ENCODE measurements at places on chromosomes 2 and 18.

GRCh38 chr18:34697891-34698290 lies 12.2 kb upstream of the DTNA start:
- no peak for DNase-seq

DNA sequence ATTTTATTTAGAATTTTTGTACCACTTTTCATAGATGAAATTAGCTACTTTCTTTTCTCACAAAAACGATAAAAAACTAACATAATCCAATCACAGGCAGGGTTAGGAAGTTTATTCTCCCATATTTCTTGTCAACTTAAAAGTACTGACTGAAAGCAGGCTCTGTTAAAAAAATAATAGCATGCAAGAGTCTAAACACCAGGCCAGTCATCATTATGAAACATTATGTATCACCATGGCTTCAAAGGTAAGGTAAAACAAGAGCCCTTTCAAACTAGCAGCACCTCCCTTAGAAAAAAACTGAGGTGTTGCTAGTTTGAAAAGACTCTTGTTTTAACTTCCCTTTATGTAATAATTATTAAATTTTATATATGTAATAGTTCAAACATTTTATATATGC lies 848.0 kb downstream of the RNF144A start:
- no peak for DNase-seq

DNA sequence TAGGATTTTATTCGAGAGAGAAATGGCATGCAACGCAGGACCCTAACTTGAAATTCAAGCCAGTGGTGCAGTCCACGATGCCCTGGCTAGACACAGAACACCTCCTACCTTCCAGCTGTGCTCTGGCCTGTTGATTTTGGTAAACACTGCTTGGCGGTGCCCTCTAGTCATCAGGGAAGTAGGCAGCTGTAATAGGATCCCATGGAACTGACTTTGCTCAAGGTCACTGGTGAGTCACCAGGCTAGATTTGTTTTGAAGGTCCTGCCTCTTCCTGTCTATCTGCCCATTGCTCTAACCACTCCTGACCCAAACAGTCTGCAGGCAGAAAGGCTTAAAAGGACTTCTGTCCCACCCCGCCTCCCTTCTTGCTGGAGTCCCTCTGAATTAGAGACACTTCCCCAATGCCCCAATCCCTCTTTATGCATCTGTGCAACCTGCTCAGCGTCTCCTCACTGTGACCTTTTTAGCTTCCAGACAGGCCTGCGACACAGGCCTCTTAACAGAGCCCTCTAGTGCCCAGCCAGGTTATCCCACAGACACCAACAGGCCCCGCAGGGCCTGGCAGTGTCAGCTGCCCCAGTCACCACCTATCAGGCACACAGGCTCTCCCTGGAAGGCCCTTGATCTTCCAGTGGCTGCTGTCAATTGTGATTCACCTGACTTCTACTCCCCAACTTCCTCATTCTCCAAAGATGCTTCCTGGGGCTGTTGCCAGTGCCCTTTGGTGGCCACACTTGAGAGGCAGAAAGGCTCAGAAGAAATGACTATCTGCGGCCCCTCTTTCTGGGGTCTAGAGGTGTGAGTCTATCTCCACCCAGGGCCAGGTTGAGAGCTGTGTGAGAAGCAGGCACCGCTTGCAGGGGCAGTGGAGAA lies 5.2 kb downstream of the TMEM127 start:
- DNase-seq = peak; percentile 93

DNA sequence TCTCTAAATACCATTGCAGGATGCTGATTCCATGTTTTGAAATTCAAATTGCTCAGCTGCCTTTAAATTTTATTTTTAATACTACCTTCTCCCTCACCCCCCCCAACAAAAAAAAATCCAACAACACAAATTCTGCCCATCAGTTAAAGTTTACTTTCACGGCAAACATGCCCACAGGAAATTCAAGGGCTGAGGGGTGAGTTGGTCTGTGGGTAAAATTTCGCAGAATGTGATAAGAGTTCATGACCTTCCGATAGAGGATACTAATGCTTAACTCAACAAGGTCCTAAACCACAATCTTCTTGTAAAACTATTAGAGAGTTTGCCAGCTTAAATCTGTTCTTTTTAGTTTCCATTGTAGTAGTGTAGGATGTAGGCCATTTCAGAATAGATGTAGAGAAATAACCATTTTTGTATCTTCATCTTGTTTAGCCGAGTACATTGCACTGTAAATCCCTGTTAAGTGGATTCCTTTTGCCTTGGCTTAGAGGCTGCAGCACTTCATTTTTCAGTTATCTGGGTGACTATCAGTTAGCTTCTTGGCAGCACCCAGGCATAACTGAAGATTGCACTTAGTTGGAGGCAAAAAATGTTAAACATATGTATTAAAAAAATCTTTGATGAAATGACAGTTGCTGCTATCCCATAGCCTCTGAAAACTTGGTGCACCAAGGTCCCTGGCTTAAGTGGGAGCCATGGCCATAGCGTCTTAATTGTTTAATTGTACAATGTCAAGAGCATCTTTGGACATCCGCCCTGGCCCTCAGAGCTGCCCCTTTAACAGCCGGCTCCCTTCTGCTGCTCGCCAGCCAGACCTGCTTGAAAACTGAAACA lies 232.3 kb downstream of the HAUS1 start:
- DNase-seq = no peak

DNA sequence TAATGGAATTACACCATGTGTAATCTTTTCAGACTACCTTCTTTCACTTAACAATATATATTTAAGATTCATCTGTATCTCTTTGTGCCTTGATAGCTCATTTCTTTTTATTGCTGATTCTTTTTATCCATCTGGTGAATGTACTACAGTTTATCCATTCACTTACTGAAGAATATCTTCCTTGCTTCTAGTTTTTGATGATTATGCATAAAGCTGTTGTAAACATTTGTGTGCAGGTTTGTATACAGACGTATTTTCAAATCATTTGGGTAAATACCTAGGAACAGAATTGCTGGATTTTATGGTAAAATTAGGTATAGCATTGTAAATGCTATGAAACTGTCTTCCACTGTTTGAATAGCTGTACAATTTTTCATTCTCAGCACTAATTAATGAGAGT lies 592.6 kb upstream of the HS6ST1 start:
- no peak for DNase-seq

GRCh38 chr18:55314615-55315237 lies 273.3 kb downstream of the TCF4 start:
- no peak for DNase-seq

- DNase-seq = peak; percentile 75
Measured at GRCh38 chr2:150517951-150518680, 30.6 kb upstream of the RND3 start.

DNA sequence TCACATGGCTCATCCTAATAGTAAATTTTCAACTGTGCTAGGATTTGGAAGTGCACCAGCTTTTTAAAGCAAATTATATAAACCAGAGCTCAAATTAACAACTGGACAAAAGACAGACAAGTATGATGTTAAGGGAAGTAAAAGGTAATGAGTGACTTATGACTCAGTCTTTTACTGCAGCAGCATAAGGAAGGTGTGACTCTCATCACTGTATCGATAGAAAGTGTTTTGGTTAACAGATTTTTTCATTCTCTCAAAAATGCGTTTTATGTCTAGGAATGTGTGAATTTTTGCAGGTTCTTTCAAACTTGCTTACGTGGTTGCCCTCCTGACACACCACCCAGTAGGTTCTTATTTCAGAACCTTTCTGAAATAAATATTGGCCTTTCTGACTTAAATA lies 244.2 kb upstream of the BOD1L2 start:
- no peak for DNase-seq

- no peak for DNase-seq
Measured at GRCh38 chr2:118124288-118124891, 36.1 kb downstream of the INSIG2 start.

DNA sequence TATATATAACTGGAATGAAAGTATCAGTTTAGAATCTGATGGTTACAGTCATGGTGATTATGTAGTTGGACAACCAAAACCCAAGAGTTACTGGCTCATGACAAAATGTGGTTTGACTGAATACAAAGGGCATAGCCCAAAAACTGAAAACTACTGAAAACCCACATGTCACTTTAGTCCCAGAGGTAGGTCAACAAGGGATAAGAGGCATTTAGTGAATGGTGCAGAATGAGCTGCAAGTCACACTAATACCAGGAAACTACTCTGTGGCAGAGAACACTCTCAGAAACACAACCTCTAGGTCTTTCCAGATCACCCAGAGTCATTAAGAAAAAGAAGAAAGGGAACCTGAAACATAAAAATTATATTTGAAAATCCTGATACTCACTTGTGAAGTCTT lies 154.5 kb downstream of the AGPS start:
- DNase-seq = no peak

- no peak for DNase-seq
Measured at GRCh38 chr2:21194858-21195271, 71.1 kb downstream of the TDRD15 start.

DNA sequence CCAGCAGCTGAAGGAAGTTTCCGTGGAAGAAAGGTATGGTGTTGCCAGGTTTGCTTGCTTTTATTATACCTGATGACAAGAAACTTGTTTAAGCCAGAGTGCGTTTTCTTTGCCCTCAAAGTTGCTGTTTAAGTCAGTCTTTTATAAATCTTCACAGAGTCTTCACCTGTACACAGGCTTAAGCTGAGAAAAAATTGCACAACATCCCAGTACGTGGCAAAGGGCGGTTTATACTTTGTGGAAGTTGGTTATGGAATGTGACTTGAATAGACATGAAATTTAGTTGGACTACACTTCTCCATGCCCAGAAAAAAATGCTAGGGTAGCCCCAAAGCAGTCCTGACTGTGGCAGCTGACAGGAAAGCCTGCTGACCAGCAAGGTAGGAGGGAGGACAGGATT lies 121.5 kb downstream of the RTN4 start:
- no peak for DNase-seq

- DNase-seq = peak; percentile 29
Measured at GRCh38 chr2:157572725-157573124, 55.9 kb downstream of the ACVR1C start.

DNA sequence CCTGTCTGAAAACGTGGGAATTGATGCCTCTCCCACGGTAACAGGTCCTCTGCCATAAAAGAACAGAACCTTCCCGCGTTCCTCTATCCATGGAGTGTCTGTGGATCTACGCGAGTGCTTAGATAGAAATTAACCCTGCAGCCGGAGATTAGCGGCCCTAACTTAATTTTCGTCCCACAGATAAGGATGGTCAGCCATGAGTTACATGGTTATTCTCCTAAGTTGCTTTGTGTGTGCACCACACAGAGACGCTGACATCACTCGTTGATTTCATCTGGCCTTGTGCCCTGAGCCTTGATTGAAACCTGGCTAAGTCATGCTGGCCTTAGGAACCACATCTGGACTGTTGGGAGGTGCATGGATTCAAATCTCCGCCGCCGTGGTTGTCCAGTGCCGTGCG lies 132.1 kb downstream of the GBX2 start:
- DNase-seq = no peak

DNA sequence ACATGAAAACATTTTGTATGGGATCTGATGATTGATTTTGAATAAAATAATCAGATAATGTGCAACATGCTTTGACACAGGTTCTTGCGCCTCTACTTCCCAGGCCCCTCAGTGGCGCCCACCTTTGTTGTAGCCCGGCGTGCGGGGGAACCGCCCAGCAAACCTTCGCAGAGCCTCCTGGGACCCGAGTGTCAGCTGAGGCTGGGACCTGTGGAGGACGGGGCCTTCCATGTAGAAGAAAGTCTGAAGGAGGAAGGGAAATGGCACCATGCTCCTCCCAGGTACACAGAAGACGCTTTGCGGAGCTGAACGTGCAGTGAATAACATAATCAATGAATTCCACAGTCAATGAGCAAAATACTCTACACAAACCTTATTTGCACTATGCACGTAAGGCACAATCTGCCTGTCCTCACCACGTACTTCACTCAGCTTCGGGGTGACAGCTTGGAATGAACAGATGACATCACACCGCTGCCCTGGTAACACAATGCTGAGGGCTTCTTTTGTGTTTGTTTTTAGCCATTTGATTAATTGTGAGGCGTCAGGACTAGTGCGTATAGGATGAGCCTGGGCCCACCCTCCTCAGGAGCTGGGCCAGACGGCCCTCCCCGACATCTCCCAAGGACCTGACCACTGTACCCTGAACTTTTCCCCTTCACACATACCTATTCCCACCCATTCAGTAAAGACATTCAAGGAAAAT lies 78.1 kb downstream of the TWIST2 start:
- no peak for DNase-seq

- DNase-seq = peak; percentile 54
Measured at GRCh38 chr2:65431421-65432226, 775 bp downstream of the SPRED2 start.

DNA sequence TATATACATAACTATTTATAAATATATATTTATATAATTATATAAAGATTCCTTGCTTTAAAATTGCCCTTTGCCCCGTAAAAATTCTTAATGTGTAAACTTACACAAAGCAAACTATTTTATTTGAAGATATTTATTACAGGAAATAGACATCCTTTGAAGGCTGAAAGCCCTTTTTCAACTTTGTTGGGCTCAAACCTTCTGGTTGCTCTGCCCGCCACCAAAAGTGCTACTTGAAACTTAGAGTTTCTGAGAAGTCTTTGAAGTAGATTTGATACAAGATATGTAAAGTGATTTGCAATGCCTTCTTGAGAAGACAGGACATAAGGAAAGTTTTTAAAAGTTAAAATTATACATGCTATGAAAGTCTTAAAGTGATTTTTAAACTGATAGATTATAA lies 36.6 kb upstream of the METAP1D start:
- DNase-seq = no peak

Data from ELR (cell line).